NCI-H526 (cell line): ENCODE measurements at places on chromosomes 2 and 18.

DNA sequence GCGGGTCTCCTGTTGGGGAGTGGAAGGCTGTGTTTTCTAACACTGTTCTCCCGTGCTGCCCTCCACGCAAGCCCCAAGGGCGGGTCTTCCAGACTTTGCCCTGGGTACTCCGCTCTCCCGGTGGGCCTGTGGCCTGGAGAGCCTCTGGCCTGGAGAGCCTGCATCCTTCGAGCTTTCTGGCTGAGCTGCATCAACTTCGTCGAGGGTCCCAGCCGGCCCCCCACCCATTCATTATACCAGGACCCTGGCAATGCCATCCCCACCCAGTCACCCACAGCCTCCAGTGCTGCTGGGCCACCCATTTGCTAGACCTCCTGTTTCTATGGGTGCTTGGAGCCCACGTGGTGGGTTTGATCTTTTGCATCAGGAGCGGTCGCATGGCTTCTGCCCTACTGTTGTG, 102.2 kb downstream of the PTGR3 start:
- DNase-seq: no peak

DNA sequence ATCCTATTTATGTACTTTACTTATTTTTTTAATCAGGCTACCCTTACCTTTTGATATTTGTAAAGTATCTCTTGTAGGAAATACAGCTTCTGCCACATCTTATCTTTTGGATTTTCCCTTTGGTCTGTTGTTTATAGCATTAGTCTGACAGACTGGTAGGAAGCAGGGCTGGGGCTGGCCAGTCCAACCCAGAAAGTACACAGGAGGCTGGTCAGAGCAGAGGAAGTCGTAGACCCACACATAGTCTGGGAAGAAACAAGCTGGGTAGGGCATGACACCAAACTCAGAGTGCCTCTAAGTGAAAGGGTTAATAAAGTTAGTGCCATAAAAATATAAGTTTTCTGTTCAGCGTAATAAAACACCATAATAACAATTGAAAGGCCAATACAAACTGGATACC, 51.7 kb downstream of the BOLA3 start:
- DNase-seq: no peak

DNA sequence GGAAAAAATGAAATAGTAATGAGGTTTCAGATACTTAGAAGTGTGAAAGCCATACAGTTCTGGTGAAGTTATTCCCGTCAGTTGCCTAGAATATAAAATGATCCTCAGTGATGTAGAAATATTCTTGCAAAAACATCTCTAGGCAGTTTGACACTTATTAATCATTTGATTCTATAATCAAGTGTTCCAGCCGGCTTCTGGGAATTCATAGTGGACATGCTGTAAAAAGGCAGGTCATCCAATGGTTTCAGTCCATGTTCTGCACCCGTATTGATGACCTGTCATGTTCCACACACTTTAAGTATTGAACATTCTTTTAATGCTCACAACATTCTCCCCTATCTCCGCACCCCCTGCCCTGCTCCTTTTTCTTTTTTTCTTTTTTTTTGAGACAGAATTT, 19.8 kb downstream of the ARPC2 start:
- no peak for DNase-seq

DNA sequence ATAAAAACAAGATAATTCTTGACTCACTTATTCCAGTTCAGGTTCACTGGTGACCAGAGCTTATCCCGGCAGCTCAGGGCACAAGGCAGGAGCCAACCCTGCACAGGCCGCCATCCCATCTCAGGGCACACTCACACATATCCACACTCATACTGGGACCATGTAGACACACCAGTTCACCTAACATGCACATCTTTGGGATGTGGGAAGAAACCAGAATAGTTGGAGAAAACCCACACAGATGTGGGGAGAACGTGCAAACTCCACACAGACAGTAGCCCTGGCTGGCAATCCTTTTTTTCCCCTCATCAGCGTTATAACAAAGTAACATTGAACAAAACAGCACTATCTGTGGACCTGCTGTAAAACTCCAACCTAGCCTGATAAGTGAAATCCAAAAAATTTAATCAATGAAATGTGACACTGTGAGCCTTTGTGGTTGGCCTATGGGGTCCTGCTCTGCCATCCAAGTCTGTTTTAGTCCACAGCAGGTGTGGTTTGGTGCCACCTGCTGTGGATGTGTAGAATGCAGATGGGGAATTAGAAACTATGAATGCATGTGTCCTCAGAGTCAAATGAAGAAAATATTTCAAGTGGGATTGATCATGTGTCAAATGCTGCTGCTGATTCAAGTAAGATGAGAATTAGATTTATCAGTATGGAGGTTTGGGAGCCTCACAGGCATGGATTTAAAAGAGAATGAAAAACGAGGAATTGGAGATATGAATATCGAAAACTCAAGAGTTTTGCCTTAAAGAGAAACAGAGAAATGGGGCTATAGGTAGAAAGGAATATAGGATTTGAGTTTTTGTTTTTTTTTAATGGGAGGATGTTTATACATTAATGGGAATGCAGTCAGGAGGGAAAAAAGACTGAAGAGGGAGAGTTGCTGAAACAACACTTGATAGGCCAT, 47.0 kb downstream of the UGP2 start:
- peak; percentile 4 for DNase-seq

DNA sequence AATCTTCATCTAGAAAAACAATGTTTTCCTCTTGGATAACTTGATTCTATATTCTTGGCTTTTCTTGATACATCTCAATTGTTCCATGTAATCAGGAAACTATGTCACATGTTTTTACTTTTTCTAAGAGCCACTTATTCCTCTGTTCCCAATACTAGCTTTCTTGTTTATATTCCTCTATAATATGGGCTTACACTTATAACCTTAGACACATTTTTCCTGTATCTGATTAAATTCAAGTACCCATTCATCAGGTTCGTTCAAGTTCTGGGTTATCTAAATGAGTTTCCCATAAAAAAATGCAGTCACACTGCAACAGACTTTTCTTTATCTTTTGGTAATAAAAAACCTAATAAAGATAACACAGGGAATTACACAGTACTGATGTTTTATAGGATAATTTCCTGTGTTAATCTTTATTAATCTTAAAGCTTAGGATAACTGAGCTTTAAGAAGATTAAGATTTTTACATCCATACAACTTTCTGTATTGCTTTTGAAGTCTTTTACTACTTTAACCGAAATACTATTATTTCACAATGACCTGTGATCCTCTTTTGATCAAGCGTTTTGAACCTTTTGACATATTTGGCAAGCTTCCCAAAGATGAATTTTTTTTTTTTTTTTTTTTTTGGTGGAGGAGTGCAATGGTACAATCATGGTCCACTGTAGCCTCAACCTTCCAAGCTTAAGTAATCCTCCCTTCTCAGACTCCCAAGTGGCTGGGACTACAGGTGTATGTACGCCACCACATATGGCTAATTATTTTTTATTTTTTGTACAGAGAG, 44.3 kb upstream of the C2orf66 start:
- DNase-seq: no peak

- DNase-seq: no peak
Measured at GRCh38 chr18:23101861-23102432, 33.3 kb upstream of the CABLES1 start.

- DNase-seq: no peak
Measured at GRCh38 chr2:2575870-2576386, 244.9 kb upstream of the MYT1L start.
